ENCODE measurements at places on chromosomes 1 and 21.

GRCh38 chr1:88284066-88284465 is 400.0 kb upstream of the PKN2 start:
- no peak for DNase-seq

DNA sequence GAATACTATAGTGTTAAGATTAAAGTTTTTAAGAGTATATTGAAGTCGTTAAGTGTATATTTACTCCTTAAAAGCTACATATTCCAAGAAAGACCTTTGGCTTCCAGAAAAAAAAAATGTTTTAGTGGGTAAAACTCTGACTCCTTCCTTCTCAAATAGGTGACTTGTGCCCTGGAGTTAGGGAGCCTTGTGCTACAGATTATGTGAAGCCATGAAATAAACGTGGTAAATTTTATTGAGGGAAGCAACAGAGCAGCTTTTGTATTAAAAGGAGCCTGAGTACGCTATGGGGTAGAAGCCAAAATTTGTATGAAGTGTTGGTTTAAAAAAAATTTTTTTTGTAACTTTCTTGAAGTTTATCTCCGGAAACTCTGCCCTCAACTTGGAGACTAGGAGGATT is 994 bp downstream of the RO60 start:
- no peak for DNase-seq

- peak; percentile 76 for DNase-seq
These were observed 1.1 kb upstream of the GRHL3 start for GRCh38 chr1:24317956-24318614.

DNA sequence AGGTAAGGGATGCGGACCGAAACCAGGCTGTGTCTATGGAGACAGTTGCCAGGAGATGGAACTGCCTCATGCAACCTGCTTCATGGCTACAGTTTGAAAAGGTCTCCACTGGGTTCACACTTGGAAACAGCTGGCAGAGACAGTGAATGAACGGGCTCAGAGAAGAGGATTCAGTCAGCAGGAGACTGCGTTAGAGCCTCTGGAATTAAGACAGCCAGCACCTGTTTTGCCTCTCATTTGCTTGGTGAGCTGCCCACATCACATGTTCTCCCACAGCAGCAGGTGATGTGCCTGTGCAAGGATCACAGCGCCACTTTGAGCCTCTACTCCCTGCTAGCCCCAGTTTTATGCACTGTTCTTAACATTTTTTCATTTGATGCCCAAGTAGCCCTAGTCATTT is 321.0 kb downstream of the PLPP3 start:
- no peak for DNase-seq

DNA sequence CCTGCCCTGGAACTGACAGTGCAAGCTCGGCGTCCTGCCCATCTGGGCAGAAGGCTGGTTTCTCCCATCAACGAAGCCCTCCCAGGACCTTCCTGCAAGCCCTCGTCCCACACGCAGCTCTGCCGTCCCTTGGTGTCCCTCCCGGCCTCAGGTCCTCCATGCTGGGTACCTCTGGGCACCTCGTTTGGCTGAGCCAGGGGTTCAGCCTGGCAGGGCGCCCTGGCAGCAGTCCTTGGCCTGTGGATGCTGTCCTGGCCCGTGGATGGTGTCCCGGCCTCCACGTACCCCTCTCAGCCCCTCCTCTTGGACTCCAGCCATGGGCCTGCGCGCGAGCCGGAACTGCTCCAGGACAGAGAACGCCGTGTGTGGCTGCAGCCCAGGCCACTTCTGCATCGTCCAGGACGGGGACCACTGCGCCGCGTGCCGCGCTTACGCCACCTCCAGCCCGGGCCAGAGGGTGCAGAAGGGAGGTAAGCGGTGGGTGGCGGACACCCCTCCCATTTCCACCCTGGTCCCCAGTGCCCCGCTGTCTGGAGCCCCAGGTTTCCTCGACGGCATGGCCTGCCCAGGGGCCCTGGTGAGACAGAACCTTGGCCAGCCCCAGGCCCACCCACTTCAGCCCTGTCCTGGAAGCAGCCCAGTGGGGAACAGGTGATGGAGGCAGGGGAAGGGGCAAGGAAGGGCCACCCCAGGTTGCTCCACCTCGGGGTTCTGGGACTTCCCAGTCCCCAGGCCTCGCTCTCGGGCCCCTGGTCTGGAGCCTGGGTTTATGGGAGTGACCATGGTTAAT is 3.5 kb downstream of the TNFRSF14 start:
- no peak for DNase-seq

- DNase-seq = no peak
These were observed 109.9 kb upstream of the IFFO2 start for GRCh38 chr1:19066248-19066873.

- DNase-seq = no peak
These were observed 163.6 kb upstream of the ARHGEF16 start for GRCh38 chr1:3290915-3291314.

DNA sequence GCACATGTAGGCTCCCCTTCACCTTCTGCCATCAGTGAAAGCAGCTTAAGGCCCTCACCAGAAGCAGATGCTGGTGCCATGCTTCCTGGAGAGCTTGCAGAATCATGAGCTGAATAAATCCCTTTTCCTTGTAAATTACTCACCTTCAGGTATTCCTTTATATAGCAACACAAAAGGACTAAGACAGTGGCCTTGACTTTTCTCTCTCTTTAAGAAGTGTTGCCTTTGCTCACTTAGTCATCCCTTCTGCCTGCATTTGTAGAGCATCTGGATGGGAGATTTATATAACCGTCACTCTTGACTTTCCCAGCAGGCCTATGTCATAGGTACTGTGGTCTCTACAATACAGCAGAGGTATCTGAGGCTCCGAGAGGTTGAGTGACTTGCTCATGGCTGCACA is 3.7 kb downstream of the PCSK9 start:
- no peak for DNase-seq

DNA sequence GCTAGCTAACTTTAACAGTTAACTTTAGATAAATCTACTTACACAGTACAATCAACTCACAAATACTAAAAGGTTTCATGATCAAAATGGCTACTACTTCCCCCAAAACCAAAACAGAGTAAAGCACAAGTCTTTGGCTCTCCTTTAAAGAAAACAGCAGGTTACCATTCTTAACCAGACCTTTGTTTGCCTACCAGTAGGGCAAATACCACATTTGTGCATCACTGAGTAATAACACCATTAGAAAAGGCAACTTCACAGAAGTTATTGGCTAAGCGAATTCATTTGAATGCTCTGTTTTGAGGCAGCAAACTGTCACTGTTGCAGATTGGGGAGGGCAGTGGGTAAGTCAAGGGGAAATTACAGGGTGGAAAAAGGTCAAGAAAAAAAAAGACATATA is 17.3 kb upstream of the SERPINC1 start:
- DNase-seq = no peak

GRCh38 chr1:84164161-84164560 is 20.1 kb downstream of the PRKACB start:
- DNase-seq = peak; percentile 38

DNA sequence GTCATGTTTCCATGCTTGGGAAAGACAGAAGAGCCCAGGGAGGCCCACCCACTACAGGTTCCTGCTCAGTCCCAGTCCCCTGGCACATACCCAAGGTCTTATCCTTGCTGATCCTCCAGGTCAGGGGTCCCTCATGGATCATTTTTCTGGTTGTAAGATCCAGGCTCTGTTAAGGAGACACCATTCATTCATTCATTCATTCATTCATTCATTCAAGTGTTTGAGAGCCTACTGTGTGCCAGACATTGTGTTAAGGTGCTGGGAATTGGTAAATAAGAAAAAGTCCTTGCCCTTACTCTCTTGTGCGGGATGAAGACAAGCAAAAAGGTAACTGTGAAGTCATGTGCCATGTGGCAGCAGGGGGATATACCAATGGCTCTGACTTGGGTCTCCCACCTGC is 23.8 kb downstream of the LRRC71 start:
- no peak for DNase-seq

GRCh38 chr1:87937831-87938395 is 609.2 kb downstream of the LMO4 start:
- no peak for DNase-seq

DNA sequence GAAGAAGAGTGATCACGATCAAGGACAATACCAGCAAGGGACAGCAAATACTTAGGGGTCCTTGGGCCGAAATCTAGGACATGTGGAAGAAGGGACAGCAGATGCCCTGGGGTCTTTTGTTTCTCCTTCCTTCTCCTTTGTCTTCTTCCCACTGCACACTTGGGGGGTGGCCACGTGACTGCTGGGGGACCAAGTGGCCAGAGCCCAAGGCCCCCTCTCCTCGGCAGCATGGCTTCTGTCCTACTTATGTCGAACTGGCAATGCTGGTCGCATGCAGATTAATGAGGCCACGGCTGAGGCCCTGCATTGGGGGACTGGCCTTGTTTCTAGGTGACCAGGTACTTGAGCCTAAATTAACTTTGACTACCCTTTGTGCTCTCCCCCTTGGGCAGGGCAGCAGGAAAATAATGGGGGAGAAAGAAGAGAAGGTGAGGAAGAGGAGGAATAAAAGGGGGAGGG is 83.0 kb downstream of the GRIK3 start:
- DNase-seq = no peak

- DNase-seq = no peak
These were observed 51.7 kb downstream of the TOR1AIP2 start for GRCh38 chr1:179825798-179826460.

- DNase-seq = no peak
These were observed 164.7 kb upstream of the RGS18 start for GRCh38 chr1:191993549-191993948.

GRCh38 chr1:155044812-155045657 is 6.1 kb upstream of the ADAM15 start:
- peak; percentile 84 for DNase-seq

- DNase-seq = no peak
These were observed 171.9 kb upstream of the CSF3R start for GRCh38 chr1:36654586-36654985.

DNA sequence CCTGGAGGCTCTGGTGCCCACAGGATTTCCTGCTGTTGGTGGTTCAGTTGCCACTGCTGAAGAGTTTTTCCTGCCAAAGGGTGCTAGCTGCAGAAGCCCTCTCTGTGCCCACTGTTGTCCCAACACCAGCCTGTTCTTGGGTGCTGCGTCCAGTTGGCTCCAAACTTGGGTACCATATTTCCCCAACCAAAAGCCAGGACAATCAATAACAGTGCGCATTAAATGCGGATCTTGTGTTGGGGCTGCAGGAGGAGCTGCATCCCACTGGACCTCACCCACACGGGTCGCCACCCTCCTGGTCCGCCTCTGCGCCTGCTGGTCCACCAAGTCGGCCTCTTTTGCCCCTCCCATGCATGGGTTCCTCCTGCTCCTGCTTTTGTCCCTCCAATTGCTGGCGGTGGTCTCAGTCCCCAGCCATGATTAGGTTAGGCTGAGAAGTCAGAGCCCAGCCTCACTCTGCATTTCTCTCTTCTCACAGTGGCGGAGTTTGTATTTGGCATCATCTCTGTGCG is 9.8 kb downstream of the ABCG1 start:
- DNase-seq = no peak

GRCh38 chr1:176462674-176463378 is at the start of gene PAPPA2:
PAPPA2 (plus strand) TSS chr1:176463175; CDS start chr1:176556323, 93,148 bp downstream.
- DNase-seq = no peak

- no peak for DNase-seq
These were observed 148.9 kb upstream of the IGSF21 start for GRCh38 chr1:17958704-17959103.

DNA sequence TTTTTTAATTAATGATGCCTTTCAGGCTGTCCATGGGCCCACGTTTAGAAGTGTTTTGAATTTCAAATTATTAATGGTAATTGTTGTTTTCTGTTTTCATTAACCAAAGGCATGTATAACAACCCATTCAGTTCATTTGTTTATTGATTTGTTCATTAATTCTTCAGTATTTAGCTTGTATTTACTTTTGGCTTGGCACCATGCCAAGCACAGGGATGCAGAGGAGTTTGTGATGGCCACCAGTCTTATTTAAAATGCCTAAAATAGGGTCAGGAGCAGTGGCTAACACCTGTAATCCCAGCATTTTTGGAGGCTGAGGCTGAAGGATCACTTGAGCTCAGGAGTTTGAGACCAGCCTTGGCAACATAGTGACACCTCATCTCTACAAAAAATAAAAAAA is 75.3 kb downstream of the ROR1 start:
- DNase-seq = no peak

DNA sequence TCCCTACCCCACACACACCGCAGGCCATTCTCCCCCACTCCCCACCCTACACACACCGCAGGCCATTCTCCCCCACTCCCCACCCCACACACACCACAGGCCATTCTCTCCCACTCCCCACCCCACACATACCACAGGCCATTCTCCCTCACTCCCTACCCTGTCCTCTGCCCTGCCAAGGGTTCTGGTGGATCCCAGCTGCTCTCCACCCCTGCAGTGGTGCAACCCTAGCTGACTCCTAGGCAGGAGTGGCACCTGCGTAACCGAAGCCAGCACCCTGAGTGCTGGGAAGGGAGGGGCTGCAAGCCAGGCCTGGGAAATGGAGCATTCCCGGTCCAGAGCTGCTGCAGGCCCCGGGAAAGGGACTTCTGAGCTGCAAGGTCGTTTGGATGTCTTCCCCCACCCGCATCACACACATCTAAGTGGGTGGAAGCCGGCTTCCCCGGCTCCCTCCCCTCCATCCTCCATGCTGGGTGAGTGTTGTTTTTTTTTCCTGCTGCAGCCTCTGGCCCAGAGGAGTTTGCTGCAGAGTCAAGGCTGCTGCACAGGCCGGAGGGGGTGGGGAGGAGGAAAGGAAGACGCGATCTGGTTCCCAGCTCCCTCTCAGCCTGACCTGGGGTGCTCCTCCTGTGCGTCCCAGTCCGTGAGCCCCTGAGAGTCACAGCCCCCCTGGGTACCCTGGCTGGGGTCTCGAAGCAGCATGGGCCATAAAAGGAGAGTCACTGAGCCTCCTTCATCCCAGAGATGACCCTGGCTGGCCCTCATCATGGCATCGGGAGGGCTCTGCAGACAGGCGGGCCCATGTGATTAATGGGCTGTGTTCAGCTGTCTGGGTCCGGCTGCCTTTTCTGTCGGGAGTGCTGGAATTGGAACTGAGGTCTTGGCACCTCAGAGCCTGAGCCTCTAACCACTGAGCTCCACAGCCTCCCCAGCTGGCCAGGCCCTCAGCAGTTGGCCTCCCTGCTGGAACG is 16.1 kb downstream of the H6PD start:
- DNase-seq = no peak

DNA sequence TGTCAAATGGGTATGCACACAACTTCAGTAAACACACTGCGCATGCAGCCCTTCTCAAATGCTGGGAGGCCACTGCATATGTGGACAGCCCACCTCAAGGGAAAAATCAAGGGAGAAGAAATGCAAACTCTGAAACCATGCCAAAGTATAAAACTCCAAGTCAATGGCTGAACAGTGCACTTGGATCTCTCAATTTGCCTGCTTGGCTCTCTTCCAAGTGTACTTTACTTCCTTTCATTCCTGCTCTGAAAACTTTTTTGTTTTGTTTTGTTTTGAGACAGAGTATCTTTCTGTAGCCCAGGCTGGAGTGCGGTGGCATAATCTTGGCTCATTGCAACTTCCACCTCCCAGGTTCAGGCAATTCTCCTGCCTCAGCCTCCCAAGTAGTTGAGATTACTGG is 18.8 kb upstream of the COP1 start:
- DNase-seq = no peak
